Urinary bladder (tissue), 4 donors: ENCODE measurements at places on chromosomes 13 and 19. TPM values are rescaled to one million over a fixed set of nuclear protein-coding genes. Genes with fewer than 3 reads are reported as not detected.
A peak's percentile ranks its signal among the peaks of the same experiment; 100 is the strongest.

DNA sequence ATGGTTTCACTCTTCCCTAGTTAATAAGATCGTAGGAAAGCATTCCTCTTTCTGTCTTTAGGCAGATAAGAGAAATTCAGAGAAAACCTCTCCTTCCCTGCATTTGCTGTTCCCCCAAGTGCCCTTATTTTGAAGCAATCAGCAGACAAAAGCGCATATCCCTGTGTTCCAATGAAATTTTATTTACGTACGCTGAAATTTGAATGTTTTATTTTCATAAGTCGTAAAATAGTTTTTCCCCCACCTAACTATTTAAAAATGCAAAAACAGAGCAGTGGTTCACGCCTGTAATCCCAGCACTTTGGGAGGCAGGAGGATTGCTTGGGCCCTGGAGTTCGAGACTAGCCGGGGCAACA, 17.2 kb upstream of the MRI1 start:
- DNase-seq: no peak

The WDR88 gene
- not detected for total RNA-seq

- DNase-seq: peak; percentile 67
These were observed 699 bp downstream of the RCBTB2 start for GRCh38 chr13:48532256-48532505.

The ZNF132 gene
- total RNA-seq: 11.9 TPM

The FGF22 gene
- total RNA-seq: not detected

DNA sequence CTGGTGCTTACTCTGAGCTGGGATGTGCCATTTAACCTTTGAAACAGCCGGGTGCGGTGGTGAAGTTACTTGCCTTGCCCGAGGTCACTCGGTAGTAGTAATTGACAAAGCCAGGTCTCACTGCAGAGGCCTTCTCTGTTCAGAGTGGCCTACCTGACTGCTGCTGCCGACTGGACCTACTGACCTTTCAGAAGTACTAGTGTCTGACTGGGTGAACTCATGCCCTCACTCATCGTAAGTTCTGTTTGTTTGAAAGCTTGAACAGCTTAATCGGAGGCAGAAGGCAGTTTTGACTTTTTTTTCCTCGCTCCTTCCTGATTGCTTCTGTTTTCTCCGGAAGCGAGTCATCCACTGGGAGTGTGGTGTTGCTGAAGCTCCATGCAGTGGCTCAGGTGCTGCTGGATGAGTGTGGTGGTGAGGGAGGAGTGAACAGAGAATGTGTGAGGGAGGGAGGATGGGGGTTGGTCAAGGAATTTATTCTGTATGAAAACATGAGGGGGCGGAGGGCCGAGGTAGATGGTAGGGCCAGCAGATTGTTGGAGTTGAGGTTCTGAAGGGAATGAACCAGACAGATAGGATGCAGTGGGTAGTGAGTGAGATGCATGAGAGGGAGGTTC, 2.7 kb downstream of the SPINT2 start:
- no peak for DNase-seq

- DNase-seq: no peak
These were observed 77.9 kb downstream of the GNG7 start for GRCh38 chr19:2624537-2625091.

DNA sequence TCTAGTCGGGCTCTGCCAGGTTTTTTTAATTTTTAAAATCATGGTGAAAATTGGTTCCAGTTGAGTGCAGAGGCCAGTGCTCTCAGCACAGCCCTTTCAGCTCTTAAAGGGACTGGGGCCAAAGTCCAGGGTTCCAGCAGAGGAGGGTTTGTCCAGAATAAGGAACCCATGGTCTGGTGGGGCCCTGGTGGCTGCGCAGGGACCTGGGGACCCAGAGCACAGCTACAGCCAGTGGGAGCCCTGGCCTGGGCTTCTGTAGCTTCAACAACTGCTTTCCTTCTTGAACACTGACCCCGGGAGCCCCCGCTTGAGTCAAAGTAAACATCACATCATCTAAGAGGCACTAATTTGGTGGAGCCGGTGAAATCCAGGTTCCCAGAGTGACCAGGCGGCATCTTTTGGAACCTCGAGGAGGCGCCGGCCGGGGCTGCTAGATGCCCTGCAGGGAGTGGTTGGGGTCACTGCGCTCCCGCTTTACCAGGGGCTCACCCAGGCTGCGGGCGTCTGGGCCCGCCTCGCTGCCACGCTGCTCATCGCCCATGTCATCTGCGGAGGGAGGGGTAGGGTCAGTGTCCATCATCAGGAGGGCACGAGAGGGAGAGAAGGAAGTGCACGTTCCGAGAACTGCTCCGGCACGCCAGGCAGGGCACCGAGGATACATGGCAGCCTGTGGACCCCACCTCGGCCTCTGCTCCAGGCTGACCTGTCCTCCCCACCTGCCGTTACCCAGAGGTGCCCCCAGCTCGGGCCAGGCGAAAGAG, 16.6 kb upstream of the RANBP3 start:
- DNase-seq: no peak

GRCh38 chr13:79590394-79590676, 109.4 kb downstream of the NDFIP2 start:
- no peak for DNase-seq

- no peak for DNase-seq
These were observed 273.2 kb downstream of the MYO16 start for GRCh38 chr13:108902405-108903155.

GRCh38 chr19:37333457-37333856, 37.4 kb upstream of the ZNF527 start:
- no peak for DNase-seq

- no peak for DNase-seq
These were observed 317 bp downstream of the LYL1 start for GRCh38 chr19:13102416-13102665.

GRCh38 chr19:8367327-8368001, 3.5 kb downstream of the ANGPTL4 start:
- DNase-seq: peak; percentile 77

DNA sequence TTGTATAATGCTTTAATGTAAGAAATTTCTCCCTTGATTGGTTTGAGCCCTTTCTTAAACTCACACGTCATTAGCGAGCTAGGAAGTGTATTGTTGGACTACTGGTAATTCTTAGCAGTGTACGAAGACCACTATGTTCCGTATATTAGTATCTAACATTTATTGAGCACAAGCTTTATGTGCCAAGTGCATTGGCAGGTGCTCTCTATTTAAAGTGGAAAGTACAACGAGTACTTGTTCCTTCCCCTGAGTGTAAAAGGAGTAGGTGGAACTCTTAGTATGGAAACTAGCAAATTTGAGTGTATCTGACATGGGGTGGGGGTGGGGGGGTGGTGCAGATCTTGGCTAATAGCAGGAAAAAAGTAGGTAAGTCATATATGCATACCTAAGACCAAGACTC, 594.7 kb downstream of the FGF9 start:
- DNase-seq: no peak

GRCh38 chr13:52804202-52804641, 44.2 kb downstream of the PCDH8 start:
- no peak for DNase-seq

The FGF14 gene
- total RNA-seq: 4.5 TPM

The LIG1 gene
- total RNA-seq: 21.6 TPM

The HPN gene
- total RNA-seq: not detected

The ZNF540 gene
- total RNA-seq: 6.1 TPM

The GRIN2D gene
- 1.9 TPM for total RNA-seq

DNA sequence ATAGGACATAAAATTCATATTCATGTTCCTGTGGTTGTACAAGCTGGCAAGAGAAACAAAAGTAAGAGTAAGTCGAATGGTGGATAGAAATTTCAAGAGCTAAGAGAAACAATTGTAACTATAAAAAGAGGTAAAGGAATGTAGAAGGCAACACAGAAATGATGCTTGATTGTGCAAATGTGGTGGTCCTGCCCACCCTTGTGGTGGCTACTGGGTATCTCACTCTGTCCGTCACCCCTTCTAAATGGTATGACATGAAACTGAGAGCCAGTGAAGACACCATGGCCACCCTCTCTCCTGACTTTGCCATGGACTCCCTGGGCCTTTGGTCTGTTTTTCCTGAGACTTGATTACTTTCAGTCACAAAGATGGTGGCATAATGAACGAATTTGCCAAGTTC, 925.9 kb upstream of the SLITRK6 start:
- DNase-seq: no peak

GRCh38 chr13:43528992-43529391, 257.8 kb downstream of the ENOX1 start:
- no peak for DNase-seq

The ADM5 gene
- total RNA-seq: 1.4 TPM

The GPR4 gene
- 0.32 TPM for total RNA-seq

GRCh38 chr13:24220086-24220703, 59.7 kb downstream of the SPATA13 start:
- DNase-seq: peak; percentile 66

The NLRP5 gene
- total RNA-seq: not detected

DNA sequence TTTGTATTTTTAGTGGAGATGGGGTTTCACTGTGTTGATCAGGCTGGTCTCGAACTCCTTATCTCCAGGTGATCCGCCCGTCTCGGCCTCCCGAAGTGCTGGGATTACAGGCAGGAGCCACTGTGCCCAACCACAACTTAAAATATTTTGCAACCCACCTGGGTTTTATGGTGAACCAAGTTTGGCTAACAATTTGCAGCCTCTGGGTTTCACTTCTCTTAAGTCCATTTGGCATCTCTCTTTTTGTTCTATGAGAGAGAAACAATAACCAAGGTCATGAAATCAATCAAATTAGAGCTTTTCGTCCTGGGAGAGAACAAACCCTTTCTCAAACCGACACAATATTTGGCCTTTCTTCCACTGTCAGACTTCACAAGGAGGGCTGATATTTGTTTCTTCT, 5.6 kb upstream of the SMAD9 start:
- DNase-seq: no peak

DNA sequence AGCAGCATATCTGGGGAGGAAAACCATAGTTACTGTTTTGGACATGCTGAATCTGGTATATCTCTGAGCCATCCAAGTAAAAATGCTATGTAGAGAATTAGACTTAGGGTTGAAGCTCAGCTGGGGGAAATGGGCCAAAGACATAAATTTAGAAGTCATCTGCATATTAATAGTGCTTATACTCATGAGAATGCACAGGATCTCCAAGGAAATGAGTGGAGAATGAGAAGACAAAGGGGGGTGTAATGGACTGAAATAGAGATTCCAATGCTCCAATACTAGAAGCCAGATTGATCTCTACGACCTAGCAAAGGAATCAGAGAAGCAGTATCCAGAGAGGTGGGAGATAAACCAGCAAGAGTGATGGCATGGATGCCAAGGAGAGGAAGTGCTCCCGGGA, 10.3 kb upstream of the FAM124A start:
- DNase-seq: no peak

The B3GNT8 gene
- 0.69 TPM for total RNA-seq

The GSX1 gene
- not detected for total RNA-seq

GRCh38 chr13:32214071-32214470, 101.1 kb downstream of the ZAR1L start:
- no peak for DNase-seq
